Esophagus squamous epithelium (tissue), 5 donors: ENCODE measurements at places on chromosomes 12 and 14.

DNA sequence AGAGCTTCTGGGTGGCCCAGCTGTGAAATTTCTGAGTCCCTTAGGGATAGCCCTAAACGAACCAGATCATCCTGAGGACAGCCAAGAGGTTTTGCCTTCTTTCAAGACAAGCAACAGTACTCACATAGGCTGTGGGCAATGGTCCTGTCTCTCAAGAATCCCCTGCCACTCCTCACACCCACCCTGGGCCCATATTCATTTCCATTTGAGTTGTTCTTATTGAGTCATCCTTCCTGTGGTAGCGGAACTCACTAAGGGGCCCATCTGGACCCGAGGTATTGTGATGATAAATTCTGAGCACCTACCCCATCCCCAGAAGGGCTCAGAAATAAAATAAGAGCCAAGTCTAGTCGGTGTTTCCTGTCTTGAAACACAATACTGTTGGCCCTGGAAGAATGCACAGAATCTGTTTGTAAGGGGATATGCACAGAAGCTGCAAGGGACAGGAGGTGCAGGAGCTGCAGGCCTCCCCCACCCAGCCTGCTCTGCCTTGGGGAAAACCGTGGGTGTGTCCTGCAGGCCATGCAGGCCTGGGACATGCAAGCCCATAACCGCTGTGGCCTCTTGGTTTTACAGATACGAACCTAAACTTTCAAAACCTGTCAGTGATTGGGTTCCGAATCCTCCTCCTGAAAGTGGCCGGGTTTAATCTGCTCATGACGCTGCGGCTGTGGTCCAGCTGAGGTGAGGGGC lies 38.9 kb downstream of the DAD1 start:
- no peak for DNase-seq

DNA sequence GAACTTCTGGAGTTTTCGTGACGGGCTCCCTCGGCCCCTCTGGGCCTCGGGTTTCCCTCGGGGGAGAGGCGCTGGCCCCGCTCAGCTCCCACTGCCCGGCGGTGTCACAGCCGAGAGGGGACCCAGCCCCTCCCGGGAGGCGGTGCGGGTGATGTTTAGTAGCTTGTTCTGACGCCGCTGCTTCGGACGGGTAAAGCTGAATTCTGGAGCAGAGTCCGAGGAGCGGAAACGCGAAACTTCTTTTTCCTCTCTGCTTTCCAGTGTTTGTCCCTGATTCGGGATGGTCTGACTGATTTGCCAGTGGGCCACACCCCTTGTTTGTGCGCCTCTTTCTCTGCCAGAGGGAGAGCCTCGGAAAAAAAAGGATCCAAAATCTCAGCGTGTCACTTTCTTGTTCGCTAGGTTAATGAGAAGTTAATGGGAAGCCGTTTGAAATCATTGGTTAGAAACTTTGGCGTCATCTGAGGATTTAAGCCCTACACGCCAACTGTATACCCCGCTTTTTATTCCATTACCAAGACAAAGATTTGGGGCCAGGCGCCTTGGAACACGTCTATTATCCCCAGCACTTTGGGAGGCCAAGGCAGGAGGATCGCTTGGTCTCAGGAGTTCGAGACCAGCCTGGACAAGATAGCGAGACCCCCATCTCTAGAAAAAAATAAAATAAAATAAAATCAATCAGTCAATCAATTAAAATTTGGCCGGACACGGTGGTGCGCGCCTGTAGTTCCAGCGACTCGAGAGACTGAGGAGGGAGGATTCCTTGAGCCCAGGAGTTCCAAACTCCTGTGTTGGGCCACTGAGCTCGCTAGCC lies 756 bp downstream of the TULP3 start:
- no peak for DNase-seq

- no peak for DNase-seq
Measured at GRCh38 chr14:45658917-45659299, 405.9 kb upstream of the MIS18BP1 start.

DNA sequence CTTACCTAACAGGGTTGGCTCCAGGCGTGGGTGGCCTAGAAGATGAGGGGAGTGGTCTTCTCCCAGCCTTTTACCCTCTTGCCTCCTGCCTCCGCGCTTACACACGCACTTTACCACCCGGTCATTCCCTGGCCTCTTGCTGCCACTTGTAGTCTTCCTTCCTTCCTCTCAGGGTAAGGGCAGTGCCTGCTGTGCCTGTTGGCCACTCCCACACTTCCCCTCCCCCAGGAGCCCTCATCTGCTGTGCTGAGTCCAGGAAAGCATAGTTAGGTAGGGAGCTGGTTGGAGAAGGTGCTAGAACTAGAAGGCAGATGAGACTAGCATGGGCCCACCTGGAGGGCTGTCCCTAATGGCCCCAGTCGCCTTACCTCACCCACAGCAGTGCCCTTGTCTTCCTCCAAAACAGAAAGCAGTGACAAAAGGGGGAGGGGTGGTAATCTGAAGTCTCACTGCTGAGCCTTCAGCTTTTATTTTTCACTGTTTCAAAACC lies 54.3 kb upstream of the SRSF5 start:
- no peak for DNase-seq

DNA sequence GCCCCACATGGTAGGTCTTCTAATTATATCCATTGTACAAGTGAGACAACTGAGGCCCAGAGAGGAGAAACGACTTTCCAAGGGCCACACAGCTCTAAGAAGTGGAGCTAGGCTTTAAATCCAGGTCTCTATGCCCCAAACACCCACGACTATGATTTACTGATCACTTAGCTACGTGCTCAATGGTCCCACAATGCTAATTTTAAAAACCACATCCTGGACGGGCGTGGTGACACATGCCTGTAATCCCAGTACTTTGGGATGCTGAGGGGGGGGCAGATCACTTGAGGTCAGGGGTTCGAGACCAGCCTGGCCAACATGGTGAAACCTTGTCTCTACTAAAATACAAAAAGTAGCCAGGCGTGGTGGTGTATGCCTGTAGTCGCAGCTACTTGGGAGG lies 8.4 kb upstream of the MLEC start:
- no peak for DNase-seq
